Fibroblast of upper back skin (primary cell): ENCODE measurements at places on chromosomes 4 and X.
A peak's percentile ranks its signal among the peaks of the same experiment; 100 is the strongest.

GRCh38 chr4:121096191-121096590 is 23.9 kb upstream of the NDNF start:
- peak; percentile 19 for DNase-seq

DNA sequence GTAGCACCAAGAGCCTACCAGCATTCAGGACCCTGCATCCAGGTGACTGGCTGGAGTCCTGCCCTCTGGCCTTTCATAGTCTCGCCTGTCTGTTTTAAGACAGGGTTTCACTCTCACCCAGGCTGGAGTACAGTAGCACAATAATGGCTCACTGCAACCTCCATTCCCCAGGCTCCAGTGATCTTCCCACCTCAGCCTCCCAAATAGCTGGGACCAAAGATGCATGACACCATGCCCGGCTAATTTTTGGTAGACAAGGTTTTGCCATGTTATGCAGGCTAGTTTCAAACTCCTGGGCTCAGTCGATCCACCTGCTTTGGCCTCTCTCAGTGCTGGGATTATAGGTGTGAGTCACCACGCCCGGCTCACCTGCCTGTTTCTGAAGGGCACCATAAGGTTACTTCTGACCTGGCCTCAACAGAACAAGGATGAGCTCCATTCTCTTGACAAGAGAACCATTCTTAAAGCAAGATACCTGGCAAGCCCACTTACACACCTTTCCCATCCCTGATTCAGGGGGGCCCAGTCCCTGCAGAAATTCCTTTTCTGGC is 6.7 kb downstream of the RPS4X start:
- no peak for DNase-seq

DNA sequence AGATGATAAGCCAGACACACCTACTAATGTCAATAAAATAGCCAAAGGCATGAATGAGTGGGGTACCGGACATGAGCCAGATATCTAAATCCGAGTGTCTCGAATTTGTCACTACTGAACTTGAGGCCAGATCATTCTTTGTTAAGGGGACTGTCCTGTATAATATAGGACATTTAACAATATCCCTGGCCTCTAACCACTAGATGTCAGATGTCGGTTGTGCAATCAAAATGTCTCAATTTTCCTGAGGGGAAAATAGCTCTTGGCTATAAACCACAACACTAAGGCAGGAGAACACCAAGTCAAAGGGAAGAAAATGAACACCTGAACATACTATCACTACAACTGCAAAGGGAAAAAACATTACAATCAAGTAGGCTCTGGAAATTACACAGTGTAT is 154.5 kb downstream of the GPM6A start:
- DNase-seq, result no peak

DNA sequence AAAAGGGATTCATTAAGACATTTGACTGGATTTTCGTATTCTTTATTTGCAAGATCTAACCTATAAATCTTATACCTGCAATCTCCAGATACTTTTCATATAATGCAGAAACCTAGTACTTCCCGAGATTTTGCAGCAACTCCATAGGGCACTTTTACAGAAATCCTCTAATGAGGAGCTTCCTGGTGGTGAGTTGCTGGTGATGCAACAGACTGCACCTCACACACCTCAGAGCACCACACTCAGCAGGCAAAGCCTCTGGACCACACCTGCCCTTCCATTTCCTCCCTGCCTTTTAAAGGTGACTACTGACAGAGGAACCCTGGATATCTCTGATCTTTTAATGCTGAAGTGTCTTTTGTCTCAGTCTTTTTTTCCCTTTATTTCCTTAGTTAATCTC is 289.4 kb downstream of the TRAM1L1 start:
- no peak for DNase-seq

DNA sequence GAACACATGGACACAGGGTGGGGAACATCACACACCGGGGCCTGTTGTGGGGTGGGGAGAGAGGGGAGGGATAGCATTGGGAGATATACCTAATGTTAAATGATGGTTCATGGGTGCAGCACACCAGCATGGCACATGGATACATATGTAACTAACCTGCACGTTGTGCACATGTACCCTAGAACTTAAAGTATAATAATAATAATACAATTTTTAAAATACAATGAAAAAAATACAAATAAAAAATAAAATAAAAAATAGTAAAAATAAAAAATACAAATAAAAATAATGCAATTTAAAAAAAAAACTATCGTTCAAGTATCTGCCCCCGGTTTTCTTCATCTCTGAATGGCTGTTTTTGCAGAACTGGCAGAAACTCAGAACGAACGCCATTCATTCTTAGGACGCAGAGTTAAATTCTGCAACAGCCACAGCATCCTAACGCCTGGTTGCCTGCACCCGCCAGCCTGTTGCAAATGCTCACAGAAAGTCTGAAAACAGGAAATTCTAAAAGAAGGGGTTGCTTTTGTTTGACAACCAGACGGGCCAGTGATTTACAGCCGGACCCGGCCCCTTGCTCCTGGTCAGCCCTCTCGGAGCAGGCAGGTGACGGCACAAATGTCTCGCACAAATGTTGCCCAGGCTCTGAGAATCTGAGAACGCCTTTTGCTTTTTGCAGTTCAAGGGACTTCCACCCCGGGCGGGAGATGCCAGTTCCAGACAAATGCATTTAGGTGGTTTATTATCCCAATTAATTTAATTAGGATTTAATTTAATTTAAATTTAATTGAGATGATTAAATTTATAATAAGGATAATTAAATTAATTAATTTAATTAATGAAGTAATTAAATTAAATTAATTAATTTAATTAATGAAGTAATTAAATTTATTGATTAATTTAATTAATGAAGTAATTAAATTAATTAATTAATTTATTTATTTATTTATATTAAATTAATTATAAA is 47.8 kb downstream of the CRLF2 start:
- DNase-seq, result peak; percentile 11

DNA sequence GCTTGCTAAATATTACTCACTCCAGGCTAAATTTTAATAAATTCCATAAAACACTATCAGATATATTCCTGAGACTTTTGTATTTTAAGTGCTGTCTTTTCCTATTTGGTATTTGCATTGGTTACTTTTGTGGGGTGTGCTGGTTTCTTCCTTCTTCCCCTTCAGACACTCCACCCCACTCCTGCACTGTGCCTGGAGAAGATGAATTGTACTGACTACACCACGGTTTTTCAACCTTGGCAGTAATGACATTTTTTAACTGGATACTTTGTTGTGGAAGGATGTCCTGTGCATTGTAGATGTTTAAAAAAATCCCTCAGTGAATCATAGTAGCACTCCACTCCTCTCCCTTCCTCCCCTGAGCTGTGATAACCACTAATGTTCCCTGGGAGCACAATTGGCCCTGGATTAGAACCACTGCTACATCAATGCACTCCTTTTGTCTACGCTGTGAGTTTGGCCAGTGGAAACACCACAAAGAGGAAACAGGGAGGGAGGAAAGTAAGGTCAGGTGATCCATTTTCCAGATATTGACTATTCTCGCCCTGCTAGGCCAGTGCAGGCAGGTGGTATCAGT is 36.3 kb downstream of the SNCA start:
- peak; percentile 45 for DNase-seq

GRCh38 chr4:87405211-87405820 is 14.3 kb upstream of the HSD17B11 start:
- peak; percentile 61 for DNase-seq

- no peak for DNase-seq
Measured at GRCh38 chrX:154731881-154732280, 19.0 kb downstream of the GAB3 start.

- no peak for DNase-seq
Measured at GRCh38 chr4:40515398-40516293, 114.0 kb downstream of the RBM47 start.

DNA sequence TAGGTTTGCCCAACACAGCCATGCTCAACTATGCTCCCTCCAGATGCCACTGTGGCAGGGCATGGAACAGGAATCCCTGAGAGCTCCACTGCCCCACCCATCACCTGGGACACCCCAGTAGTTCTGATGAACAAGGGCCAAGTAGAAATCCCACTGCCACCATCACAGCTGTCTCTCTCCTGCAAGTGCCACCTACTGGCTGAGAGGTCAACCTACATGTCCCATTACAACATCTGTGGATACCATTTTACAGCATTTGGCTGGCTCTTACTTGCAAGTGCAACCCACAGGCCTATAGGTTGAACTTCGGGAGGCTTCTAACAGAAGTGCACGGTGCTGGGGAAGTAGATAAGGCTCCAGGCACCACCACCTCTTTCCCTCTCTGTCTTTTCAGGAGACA is 142.5 kb downstream of the CXXC4 start:
- no peak for DNase-seq

DNA sequence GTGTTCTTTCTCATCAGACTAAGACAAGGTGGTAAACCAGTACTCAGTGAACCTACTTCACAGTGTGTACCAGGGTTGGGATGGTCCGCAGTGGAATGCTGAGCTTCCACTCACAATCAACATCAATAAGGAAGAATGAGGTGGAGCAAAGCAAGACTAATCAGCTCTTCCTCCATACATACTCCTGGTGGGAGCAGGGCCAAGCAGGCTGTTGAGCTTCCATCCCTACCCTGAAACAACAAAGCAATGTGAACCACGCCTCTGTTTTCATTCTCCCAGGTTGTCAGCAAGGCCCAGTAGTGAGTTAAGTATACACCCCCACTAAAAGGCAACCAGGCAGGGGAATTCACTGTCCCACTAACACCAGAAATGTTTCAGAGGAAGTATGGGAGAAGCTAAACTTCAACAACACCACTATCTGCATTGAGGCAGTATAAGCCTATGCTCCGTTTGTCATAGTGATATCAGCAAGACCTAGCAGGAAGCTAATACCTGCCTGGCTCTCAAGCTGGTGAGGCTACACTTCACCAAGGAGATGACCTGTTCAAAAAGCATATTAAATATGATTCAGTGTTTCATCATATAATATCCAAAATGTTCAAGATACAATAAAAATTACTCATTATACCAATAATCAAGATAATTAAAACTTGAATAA is 109.5 kb downstream of the DDX60 start:
- DNase-seq, result no peak

- DNase-seq, result no peak
Measured at GRCh38 chr4:81634165-81634564, 162.5 kb upstream of the RASGEF1B start.

GRCh38 chrX:30635630-30636029 is 17.6 kb upstream of the GK start:
- no peak for DNase-seq

DNA sequence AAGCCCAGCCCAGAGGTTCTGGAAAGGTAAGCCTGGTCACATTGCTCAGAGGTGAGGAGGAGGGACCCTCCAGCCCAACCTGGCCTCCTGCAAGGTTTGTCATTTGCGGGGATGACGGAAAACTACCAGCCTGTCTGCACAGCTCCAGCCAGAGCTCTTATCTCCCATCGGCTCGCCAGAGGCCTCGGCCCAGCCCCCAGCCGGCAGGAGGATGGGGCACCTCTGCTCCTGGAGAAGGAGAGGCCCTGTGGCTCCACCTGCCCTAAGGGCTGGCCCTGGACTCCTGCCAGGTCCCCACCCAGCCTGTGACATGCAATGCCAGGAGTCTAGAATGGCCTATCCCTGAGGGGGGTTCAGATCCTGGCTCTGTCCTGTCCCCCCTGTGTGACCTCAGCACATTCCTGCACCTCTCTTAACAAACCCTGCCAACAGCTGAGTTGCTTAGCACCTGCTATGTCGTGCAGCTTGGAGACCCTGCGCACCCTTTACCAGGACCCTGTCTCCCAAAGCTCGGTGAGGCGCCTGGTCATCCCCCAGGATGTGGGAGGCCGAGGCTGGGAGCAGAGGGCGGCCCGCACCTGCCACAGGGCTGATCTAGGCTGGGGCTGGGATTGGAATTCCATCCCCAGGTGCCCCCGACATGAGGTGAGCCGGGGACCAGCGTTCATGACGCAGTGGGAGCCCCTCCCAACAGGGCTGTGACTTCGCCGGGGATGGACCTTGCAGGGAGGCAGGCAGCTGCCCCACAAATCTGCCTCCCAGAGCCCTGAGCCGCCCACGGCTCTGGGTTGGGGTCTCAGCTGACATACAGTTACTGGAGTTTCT is 14.4 kb downstream of the ADRA2C start:
- DNase-seq, result no peak

DNA sequence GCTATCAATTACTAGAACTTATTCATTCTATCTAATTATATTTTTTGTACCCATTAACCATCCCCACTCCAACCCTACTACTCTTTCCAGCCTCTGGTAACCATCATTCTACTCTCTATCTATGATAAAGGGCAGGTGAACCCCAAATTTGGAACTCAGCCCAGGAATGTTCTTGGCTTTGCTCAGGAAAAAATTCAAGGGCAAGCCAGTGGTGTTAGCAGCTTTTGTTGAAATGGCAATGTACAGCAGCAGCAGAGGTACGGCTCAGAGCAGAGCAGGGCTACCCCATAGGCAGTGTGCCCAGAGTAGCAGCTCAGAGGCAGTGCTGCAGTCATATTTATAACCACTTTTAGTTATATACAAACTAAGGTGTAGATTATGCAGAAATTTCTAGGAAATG is 138.2 kb downstream of the RNF150 start:
- DNase-seq, result no peak

- peak; percentile 44 for DNase-seq
Measured at GRCh38 chrX:100379388-100379986, 30.6 kb downstream of the PCDH19 start.

- DNase-seq, result peak; percentile 77
Measured at GRCh38 chr4:8403173-8403753, 37.3 kb downstream of the ACOX3 start.

- DNase-seq, result peak; percentile 7
Measured at GRCh38 chr4:120327276-120327675, 260.6 kb upstream of the MAD2L1 start.

- DNase-seq, result peak; percentile 1
Measured at GRCh38 chr4:52377563-52377962, 281.5 kb downstream of the USP46 start.

GRCh38 chrX:84415140-84415539 is 87.1 kb downstream of the HDX start:
- no peak for DNase-seq

DNA sequence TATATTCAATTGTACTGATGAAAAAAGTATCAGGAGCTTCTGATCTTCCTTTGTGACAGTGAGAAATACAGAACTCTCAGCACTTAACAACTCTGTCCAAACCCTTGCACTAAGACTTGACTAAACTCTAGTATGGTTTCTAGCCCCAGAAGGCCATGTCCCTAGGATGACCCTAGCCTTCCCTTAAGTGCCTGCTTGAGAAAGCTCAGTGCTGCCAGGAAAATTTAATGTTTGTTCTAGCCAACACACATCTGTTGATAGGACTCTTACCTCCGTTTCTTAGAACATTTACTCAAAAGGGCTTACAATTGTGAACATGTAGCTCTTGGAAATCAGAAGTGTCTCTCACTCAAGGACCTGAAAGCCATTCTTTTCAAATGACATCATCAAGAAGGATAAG is 1055.2 kb upstream of the FTHL17 start:
- DNase-seq, result no peak
